Cardiac septum (tissue), 1 donor: ENCODE measurements at places on chromosomes 11 and 22. TPM values are rescaled to one million over a fixed set of nuclear protein-coding genes. Genes with fewer than 3 reads are reported as not detected.
A peak's percentile ranks its signal among the peaks of the same experiment; 100 is the strongest.

- DNase-seq, result peak; percentile 77
Observed at GRCh38 chr11:405954-406795, 8.6 kb downstream of the SIGIRR start.

GRCh38 chr11:72721689-72722049 lies 30.5 kb downstream of the ARAP1 start:
- no peak for DNase-seq

- DNase-seq, result no peak
Observed at GRCh38 chr11:107836851-107837250, 21.7 kb downstream of the SLC35F2 start.

GRCh38 chr22:42684462-42685195 lies 35.4 kb upstream of the CYB5R3 start:
- DNase-seq, result no peak

- no peak for DNase-seq
Observed at GRCh38 chr22:36586271-36586670, 57.3 kb upstream of the EIF3D start.

DNA sequence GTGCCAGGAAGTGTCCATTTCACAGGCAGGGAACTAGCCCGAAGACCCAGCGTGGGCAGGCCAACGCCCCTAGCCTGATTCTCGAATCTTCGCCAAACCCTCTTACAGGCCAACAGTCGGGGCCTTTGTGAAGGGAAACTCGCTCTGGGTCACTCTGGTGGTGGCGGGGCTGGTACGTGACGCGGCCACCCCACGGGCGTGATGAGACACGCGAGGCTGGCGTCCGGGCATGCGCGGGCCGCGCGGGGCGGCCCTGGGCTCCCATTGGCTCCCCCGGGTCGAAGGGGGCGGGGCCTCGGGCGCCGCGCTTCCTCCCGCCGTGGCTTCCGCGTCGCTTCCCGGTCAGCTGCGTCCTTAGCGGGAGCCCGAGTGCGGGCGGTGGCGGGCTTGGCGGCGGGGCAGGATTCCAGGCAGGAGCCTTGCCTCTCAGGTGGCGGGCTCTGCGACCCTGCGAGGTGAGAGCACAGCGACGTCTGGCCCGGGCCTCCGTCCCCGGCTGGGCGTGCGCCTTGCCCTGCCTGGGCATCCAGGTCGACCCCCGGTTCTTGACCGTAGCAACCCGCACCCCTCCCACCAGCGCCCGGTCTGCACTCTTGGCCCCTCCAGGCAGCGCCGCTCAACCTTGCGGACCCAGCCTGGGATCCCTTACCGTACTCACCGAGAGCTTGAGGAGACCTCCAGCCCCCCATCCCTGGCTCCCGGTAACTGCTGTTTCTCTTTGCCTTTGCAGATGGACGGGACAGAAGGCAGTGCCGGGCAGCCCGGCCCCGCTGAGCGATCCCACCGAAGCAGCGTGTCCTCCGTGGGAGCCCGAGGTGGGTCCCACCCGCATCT lies at the start of gene FRMD8:
TSS of gene FRMD8 (plus strand) at position 331 of the 834 bp plus-strand sequence. CDS start at position 731, 400 bp downstream.
- DNase-seq, result peak; percentile 97

DNA sequence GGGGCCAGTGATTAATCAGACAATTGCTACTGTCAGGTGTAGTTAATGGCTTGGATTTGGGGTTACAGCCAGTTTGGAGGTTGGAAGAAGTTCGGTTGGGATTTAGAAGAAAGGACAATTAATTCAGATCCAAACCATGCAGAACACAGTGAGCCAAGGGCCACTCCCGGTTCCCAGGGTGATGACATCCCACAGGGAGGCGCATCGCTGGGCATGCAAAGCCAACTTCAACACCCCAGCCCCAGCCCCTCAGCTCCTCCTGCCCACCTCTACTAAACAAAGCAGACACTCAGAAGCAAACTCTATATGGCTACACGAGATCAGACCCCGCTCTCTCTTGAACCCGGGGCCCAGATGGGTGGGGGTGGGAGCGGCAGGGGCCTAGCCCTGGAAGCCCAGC lies 10.2 kb downstream of the MB start:
- DNase-seq, result no peak

DNA sequence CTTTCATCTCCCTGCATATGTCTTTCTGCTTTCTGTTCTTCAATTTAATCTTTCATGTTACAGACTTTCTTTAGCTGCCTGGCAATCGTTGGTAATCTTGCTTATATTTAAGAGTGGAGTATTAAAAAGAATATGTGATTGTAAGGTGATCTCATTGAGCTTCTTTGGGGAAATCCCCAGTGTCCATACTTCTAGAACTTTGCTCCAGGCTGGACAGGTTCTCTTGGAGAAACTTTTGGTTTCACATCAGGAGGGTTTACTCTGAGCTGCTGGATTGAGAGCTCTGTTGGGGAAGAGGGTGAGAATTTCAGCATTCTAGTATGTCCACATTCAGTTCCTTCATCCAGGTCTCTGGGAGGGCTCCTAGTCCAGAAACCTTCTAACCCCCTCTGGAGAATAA lies 16.1 kb downstream of the LRRC75B start:
- no peak for DNase-seq

DNA sequence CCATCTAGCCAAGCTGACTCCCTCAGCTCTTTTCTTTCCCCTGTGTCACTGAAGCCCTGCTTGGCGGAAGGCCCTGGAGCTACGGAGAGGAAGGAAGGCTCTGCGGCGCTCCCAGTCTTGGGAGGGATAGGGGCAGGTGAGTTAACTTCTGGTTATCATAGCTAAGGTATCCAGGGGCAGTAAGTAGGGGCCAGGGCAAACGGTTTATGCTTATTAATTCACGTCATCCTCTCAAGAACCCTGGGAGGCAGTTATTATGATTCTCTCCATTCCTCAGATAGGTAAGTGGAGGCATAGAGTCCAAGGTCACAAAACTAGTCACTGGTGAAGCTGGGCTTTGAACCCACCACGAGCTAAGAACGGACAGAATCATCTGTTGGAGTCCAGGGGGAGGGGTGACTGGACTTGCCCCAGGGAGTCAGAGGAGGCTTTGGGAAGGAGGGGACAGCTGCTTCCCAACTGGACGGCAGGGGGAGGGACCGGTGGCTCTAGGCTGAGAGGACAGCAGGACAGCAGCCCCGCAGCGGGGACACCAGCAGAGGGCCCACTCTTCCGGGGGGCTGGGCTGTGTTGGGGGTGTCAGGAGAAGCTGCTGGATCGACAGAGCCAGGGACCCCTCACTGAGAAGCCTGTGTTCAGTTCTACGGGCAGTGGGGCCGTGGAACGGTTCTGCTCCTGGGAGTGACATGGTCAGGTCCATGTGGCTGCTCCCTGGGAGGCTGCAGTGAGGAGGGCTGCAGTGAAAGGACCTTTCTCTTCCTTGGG lies 3.5 kb downstream of the BAIAP2L2 start:
- no peak for DNase-seq

DNA sequence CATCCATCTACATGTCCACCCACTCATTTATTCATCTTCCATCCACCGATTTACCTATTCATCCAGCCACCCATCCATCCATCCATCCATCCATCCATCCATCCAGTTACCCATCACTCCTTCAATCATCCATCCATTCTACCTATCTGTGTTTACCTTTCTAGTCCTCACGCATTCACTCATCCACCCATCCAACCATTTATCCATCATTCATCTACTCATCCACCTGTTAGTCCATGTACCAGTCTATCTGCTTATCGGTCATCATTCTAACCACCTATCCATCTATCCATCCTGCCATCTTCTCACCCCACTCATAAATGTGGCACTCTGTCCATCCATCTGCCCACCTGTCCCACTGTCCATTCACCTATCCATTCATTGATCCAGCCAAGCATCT lies 21.9 kb upstream of the MYEOV start:
- no peak for DNase-seq

DNA sequence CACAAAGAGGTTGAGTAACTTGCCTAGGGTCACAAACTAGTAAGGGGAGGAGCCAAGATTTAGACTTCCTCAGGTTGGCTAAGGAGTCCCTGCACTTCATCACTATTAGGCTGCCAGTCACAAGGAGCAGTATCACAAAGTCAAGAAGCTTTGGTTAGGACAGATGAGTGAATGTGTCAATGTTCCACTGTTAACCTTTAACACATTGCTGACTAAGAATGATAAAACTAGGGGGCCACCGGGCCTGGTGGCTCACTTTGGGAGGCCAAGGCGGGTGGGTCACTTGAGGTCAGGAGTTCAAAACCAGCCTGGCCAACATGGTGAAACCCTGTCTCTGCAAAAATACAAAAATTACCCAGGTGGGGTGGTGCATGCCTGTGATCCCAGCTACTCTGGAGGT lies 32.0 kb downstream of the TMEM123 start:
- no peak for DNase-seq

DNA sequence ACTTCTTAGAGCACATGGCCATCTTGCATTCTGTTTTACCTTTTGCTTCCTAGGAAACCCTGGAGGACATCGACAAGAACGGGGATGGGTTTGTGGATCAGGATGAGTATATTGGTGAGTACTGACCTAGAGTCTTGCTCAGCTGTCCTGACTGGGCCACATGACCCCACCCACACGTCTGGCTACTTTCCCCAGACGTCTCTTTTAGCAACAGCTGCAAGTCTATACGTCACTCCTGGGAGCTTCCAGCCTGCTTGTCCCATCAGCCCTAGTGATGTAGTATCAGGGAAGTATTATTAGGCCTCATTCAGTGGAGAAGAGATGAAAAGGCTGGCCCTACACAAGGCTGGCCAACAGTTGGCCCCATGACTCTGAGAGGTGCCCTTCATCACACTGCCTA lies 9.6 kb downstream of the RCN1 start:
- no peak for DNase-seq

GRCh38 chr11:2250485-2250884 lies 19.9 kb downstream of the ASCL2 start:
- no peak for DNase-seq

GRCh38 chr22:23509571-23510302 lies 70.4 kb downstream of the IGLL1 start:
- no peak for DNase-seq

DNA sequence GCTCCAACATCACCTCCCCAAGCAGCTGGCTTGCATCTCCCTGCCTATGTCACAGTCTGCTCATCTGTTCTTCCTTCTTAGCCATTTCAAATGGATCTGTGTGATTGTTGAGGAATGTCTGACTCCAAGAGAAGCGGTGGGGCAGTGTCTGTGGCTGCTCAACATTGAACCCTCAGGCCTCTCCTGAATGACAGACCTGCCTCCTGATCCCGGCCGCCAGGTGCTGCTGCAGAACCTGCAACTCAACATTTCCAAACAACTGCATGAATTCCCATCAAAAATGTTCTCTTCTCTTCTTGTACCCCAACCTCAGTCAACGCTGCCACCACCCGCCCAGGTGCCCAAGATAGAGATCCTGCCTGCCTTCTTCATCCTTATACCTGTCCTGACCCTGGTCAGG lies 132.5 kb downstream of the FBXO7 start:
- DNase-seq, result peak; percentile 17

OR10A2 gene
- total RNA-seq, result not detected

GDPD4 gene
- not detected for total RNA-seq

CENPM gene
- 0.24 TPM for total RNA-seq

KDM4E gene
- not detected for total RNA-seq

NXF1 gene
- 36.7 TPM for total RNA-seq
